ENCODE measurements at places on chromosomes 13 and 19.
A peak's percentile ranks its signal among the peaks of the same experiment; 100 is the strongest.

DNA sequence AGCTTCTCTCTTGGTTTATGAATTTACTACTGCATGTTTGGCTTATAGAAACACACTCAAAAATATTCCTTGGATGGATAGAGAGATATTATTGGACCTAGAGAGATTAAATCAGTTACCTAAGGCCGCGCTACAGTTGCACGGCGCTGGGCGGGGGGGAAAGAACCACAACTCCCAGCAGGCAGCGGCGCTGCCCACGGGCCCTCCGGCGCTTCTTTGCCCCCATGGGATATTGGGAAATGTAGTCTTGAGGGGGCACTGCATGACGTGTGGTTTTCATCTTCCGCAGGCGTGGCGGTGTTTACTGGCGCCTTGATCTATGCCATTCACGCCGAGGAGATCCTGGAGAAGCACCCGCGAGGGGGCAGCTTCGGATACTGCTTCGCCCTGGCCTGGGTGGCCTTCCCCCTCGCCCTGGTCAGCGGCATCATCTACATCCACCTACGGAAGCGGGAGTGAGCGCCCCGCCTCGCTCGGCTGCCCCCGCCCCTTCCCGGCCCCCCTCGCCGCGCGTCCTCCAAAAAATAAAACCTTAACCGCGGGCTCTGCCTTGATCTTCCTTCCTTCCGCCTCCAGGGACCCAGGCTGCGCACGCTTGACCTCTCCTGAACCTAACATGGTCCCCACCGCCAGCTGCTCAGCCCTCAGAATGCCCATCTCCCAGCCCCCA is 4.8 kb downstream of the EMP3 start:
- DNase-seq, result peak; percentile 94

DNA sequence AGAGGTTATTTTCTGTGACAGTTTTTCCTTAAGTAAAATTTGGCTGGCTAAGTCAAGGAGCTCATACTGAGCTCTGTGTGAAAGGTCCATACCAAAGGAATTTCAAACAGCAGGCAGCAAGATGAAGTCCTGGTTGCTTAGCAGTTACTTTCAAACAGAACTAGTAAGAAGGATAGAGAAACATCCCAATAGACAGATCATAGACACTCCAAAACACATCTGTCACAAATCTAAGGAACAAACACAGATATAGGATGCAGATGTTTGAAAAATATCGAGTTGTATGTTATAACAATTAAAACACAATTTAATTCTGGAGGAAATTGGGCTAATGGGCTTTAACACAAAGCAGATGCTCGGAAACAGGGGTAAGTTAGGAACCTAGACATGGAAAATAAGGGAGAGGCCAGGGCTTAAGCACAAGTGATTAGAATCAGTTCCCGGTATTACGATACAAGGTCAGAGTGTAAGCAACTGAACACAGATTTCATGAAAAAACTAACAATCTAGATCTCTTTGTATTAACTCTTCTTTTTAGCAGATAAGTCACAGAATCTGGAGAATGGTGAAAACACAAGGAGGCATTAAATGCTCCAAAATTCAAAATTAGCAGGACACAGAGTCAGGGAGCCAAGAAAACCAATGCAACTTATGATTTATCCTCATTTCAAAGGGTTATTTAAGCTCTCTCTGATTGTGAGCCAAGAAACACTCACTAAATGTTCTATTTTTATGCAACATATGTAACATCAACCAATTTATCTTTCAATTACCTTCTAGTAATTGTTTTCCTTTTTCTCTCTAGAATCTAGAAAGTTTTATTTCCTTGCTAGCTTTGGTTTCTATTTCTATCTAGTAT is 1992.9 kb upstream of the PCDH20 start:
- no peak for DNase-seq

DNA sequence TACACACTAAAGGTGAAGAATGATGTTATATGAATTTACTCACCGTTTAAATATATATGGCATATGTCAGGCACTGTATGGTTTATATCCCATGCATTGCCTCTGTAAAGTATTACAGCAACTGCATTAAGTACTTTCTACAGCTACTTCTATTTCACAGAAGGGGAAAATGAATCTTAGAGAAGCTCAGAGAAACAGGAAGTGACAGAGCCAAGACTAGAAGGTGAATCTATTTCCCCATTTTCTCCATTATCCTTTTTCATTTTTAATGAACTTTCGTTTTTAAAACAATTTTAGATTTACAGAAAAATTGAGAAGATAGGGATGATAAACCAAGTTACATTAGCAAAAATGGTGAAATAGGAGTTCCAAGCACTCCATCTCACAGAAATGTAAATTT is 863.3 kb downstream of the UQCRFS1 start:
- DNase-seq, result no peak

DNA sequence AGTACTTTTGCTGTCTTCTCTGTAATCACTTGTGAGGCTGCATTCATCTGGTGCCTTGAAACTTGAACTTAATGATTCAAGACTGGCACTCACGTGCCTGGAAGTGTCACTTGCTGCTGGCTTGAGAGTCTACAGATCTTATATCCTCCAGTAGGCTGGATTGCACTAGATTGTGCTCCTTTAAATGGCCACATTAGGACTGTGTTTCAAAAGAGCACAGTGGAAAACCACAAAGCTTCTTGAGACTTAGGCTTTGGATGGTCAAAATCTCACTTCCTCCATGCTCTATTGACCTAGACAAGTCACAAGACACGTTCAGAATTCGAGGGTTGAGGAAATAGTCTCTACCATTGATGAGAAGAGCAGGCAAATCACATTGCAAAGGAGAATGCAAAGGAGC is 1278.8 kb upstream of the MIR17HG start:
- no peak for DNase-seq

GRCh38 chr19:17205237-17206140 is 9.7 kb upstream of the USE1 start:
- no peak for DNase-seq

DNA sequence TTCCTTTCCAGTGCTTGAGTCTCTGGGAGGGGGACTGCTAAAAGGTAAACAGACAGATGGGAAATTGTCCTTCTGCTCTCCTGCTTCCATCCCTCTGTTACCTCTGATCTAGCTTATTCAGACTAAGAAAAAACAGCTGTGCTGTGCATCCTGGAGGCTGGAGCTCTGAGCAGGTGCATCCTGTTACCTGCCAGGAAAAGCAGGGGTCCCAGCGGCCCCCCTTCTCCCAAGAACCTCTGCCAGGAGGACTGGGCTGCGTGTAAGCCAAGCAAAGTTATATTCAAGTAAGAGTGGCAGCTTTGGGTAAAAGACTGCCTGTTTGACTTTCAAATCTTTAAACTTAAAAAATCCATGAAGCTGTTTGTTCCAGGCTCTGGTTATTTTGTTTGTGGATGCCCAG is 75.1 kb downstream of the C13orf42 start:
- DNase-seq, result peak; percentile 21

- no peak for DNase-seq
Observed at GRCh38 chr13:27120811-27121210, 50.8 kb downstream of the USP12 start.

DNA sequence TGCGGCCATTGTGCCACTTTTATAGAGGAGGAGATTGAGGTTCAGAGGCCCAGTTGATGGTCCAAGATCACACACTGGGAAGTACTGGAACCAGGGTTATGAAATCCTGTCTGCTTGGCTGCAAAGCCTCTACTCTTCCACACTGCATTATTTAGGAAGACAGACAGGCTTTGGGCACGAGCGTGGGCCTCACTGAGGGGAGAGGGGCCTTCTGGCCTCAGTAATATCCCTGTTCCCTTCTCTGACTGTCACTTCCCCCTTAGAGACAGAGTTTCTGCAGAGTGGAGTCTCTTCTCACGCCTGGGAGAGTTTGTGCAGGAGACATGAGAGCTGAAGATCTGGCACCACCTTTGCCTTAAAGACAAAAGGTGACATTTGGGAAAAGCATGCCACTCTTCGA is 49.0 kb upstream of the PNMA8B start:
- no peak for DNase-seq

DNA sequence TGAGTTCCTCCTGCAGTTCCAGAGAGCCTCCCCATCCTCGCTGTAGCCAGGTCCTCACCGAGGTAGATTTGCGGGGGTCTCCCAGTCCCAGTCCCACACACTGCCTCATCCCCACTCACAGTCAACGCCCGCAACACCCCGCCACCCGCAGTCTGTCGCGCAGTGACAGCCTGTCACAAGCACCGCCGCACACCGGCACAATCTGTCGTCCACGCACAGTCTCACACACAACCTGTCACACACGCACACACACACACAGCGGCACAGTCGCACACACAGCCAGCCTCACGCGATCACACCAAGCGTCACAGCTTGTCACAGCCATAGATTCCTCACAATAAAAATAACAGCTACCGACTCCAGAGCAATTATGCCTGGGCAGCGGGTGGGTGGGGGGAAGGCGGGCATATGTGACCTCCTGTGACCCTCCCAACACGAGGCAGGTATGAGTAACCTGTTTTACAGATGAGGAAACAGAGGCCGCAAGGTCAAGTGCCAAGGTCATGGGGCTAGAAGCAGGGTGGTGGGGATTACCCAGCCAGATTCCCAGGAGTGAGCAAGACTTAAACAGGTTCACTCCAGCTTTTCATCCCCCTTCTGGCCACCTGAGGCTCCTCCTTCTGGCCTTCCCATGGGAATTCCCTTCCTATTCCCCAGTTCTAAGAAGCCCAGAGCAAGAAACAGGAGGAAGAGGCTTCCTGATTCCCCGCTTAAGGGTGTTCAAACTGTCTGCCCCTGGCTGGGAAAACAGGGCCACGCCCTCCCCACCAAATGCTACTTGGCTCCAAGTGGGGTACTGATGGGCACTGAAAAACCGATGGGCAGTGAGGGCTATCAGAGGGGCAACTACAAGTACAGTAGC is 13.9 kb downstream of the NFIX start:
- DNase-seq, result no peak

GRCh38 chr13:33014291-33014690 is 1.9 kb upstream of the KL start:
- DNase-seq, result no peak

DNA sequence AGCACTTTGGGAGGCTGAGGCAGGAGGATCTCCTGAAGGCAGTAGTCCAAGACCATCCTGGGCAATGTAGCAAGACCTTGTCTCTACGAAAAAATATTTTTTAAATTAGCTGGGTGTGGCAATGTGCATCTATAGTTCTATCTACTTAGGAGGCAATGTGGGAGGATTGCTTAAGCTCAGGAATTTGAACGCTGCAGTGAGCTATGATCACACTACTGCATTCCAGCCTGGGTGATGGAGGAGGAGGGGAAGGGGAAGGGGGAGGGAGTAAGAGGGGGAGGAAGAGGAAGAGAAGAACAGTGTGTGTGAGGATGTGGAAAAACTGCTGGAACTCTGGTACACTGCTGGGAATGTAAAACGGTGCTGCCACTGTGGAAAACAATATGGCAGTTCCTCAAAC is 9.2 kb upstream of the CLIP3 start:
- DNase-seq, result no peak

DNA sequence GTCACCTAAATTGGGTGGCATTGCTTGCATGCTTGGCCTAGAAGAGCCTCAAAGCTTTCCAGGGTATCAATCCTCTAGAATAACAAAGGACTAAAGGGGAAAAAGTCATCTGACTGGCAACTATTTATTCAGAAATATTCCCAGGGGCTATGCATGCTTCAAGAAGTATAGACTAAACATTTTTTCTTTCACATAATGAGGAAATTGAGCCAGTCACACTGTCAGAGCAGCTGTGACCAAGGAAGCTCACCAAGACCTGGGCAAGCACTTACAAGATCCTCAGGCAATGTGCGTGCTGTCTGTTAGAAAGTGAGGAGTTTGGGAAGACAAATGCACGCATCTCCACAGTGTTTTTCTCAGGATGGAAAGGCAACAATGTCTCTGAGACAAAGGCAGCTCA is 747.2 kb downstream of the DIAPH3 start:
- DNase-seq, result no peak
